KBM-7 (cell line): ENCODE measurements at places on chromosomes 3 and 15.

DNA sequence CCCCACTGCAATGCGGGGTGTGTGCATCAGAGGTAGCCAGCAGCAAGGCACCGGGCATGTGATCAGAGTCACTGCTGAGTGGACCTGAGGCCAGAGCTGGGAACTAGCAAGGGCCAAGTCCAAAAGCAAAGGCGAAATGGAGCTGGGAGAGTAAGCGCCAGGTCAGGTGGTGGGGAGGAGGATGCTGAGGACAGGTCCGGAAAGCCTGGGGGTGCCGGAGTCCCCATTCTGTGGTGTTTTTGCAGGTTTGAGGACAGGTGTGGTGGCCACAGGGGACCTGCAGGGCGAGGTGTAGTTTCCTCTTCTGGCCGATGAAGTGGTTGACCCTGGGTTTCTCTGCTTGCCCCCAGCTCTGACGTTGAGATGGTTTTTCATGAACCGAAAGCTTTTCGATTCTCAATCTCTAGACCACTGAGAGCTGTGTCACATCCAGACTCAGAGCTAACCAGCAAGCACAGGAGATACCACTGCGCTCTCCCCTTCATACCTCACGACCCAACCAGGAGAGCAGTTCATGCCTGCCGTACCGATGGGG, 35.0 kb upstream of the HES1 start:
- DNase-seq = no peak

DNA sequence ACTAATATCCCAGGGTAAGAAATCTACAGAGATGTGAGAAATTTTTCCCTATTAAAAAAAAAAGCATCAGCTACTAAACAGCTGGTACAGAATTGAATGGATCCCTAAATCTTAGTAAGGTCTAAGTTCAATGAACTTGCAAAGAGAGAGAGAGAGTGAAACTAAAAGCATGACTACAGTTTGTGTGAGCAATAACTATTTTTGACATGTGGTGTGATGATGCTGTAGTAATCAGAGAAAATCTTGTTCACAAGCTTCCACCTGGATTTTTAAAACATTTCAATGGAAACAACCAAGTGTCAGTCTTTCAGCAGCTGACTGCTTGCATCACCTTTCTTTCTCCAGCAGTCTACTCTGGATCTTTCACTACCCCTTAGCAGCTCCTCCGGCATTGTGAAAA, 45.2 kb upstream of the ABI3BP start:
- no peak for DNase-seq

GRCh38 chr15:83585601-83586335, 68.2 kb upstream of the ADAMTSL3 start:
- DNase-seq = no peak

GRCh38 chr3:100912571-100912970, 80.7 kb downstream of the ABI3BP start:
- no peak for DNase-seq

GRCh38 chr3:24185738-24186384, 240.8 kb downstream of the NR1D2 start:
- DNase-seq = peak; percentile 34

DNA sequence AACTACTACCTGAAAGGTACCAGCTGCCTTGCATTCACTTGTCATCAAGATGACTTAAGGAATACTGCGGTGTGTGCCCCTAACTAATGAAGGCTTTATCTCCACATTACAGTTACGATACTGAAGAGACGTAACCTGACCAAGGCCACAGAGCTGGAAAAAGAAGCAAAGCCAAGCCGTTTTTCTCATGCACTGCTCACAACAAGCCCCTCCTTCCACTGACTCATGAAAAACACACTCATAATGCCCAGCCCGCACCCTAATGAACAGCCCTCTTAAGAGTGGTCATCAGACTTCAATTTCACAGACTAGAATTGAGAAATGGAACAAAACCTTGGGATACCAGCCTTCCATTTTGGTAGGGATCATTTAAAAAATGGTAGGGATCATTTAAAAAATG, 11.6 kb downstream of the PSMD6 start:
- DNase-seq = no peak

- DNase-seq = peak; percentile 25
Measured at GRCh38 chr3:133487920-133488540, 85.5 kb upstream of the CDV3 start.

- DNase-seq = no peak
Measured at GRCh38 chr3:178480795-178481194, 55.4 kb upstream of the KCNMB2 start.

- DNase-seq = no peak
Measured at GRCh38 chr3:49859576-49860305, 3.4 kb upstream of the TRAIP start.

GRCh38 chr15:98292442-98293240, 332.1 kb downstream of the ARRDC4 start:
- peak; percentile 44 for DNase-seq

GRCh38 chr3:88882121-88882520, 225.3 kb upstream of the EPHA3 start:
- DNase-seq = no peak

- DNase-seq = peak; percentile 78
Measured at GRCh38 chr3:50138266-50139200, 16.6 kb upstream of the SEMA3F start.

DNA sequence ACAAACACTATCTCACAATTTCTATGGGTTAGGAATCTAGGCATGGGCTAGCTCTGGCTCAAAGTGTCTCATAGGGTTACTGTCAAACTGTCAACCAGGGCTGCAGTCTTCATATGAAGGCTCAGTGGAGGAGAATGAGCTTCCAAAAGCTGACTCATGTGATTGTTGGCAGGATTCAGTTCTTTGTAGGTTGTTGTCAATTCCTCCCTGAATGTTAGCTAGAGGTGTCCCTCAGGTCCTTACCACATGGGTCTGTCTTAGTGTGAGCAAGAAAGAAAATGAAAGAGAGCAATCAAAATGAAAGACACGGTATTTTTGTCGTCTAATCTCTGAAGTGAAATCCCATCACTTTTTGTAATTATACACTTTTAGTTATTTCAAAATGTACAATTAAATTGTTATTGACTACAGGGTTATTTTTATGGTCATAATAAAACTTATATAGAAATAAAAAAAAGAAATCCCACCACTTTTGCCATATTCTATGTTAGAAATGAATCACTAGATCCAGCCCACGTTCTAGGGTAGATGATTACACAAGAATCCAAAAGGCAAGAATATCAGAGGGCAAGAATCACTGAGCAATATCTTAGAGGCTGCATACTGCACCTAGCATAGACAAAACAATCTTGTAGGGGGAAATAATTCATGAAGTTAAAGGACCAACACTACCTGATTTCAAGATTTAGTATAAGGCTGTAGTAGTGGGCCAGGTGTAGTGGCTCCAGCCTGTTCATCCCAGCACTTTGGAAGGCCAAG, 8.4 kb downstream of the ACSBG1 start:
- DNase-seq = no peak

DNA sequence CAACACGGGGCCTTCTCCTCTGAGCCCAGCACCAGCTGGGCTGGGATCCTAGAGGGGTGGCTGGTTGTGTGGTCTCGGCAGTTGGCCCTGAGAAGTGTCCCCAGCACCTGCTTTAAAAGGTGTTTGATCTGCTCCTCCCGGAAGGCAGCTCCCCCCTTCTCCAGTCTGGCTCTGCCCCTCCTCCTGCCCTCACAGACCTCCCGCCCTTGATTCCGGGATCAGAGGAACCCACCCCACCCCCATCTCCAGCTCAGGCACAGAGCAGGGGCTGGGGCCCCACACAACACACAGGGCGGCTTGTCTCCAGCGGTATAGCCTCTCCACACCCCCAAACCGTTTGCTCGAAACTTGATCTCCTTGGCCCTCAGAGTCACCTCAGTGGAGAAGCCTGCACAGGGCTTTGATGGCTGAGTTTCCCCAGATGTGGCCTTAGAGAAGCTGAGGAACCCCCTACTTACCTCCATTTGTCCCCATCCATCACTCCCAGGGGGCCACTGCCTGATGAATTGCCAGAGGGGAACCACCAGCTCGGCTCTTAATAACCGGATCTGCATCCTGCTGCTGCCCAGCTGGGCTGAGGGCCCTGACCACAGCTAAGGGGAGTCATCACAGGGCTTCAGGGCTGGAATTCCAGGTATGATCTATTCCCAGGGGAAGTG, 6.4 kb upstream of the STRA6 start:
- DNase-seq = no peak

- no peak for DNase-seq
Measured at GRCh38 chr15:81373176-81373575, 837 bp downstream of the TMC3 start.

- DNase-seq = no peak
Measured at GRCh38 chr15:69305204-69305931, 6.7 kb downstream of the PAQR5 start.

DNA sequence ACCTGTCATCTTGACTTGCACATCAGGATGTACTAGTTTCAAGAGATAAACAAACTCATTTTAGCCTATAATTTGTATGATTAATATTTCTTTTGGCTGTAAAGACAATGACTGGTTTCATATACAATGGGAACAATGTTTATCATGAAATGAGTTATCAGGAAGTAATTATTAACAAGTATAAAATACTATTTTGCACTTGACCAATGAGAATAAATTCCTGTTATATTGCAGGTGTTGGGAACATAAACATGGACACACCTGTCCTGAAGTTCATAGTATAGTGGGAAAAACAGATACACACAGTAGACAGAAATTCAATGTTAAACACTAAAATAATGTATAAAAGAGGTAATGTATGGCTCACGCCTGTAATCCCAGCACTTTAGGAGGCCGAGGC, 56.9 kb downstream of the UBR1 start:
- DNase-seq = no peak

- no peak for DNase-seq
Measured at GRCh38 chr3:101902041-101902440, 52.7 kb downstream of the NFKBIZ start.

DNA sequence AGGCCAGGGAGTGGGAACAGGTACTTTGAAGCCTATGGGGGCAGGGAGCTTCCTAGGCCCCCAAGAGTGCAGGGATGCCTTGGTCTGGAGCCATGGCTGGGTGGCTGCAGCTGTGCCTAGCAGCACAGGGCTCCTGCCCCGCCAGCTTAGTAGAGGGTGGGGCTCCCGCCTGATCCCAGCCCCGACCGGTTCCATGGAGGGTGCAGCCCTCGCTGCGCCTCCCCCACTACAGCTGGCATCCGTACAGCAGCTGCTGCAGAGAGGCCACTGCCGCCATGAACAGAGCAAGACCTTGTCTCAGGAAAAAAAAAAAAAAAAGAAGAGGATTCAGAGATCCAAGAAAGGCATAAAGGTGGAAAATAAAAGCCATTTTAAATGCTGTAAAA, 277.2 kb downstream of the UBE2E2 start:
- no peak for DNase-seq

DNA sequence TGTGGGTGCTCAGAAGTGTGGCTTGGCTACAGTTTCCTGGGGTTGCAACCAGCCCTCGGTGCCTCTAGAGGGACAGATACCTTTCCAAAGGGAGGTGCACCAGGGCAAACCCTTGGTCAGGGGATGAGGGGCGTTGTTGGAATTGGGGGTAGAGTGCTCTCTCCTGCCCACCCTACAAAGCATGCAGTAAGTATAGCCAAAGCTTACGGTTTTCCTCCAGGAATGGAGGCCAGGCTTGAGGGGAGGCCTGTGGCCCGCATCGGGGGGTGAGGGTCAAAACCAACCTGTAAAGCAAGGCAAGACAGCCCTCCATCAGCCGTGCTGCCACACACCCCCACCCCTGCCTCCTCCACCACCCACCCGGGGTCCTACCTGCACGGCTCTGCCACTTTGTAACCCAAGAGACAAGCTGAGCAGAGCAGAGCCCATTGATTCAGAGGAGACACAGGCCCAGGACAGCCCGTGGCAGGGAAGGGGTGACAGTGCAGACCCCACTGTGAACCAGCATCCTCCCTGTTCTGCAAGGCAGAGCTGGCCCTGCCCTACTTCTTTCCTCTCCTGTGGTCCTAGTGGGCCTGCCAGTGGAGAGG, 41.5 kb downstream of the TLE3 start:
- no peak for DNase-seq

DNA sequence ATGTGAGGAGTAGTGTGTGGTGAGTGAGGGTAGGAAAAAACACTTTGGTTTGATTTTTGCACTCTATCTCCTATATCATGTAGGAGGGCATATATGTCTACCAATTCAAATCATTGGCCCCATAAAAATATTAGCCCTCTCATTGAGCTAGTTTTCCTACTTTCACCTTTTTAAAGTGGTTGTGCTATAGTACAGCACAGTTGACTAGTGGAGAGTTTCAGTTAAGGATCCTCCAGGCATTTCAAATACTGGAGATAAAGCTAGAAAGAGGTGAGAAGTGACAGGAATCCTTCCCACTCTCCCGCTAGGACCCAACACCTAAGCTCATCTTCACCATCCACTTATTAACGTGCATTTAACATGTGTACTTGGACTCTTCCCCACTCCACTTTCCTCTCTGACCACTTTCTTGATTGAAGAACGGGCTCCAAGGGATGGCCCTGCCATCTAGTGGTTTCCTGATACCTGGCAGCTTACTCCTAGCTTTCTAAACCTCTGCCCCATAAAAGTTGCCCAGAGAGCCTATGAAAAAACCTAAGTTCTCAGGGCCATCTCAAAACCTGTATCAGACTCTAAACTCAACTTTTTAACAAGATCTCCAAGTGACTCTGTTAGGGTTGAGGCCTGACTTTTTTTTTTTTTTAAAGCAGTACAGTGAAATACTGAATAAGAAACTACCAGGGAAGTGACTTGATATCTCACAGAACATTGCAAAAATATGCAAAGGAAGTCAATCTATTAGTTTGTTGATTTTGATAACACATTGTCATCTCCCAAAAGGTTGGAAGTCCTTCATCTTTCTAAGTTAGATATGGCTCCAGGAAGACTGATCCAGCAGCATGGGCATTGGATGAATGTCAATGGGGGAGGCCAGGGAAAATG, 17.9 kb downstream of the IL12A start:
- peak; percentile 72 for DNase-seq

GRCh38 chr3:70053293-70053692, 53.8 kb downstream of the SAMMSON start:
- DNase-seq = no peak

DNA sequence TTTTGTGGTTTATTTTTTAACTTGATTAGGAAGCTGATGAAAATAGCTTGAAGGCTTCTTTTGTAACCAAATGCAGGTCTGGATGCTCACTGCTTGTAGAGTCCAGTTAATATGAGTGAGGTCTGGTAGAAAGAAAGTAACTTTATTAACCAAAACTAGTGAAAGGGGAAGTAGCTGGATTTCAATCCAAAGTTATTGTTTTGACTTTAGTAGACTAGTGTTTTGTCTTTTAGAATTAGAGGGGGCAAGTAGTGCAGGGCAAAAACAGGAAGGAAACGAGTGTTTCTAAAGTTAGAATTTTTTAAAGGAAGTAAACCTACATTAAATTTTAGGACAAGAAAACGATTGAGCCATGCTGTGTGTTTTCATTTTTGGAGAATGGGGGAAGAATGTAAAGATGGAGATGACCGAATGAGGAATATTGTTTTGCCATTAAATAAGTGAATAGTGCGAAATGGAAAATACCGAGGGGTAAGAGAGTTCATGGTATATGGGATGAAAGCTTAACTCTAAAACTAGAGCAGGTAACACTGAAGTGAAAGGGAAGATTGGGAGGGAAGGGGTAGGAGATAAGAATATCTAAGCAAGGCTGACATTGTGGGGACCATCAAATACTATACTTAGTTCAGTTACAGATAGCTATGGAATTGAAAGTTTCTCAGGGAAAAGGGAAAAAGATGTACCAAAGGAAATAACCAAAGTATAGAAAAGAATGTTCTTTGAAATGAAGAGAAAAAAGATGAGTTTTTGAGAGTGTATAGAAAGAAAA, 40.0 kb downstream of the USP3 start:
- DNase-seq = peak; percentile 95
